ENCODE measurements at places on chromosomes 16 and 17. TPM values are rescaled to one million over a fixed set of nuclear protein-coding genes. Genes with fewer than 3 reads are reported as not detected.

Gene CA7
- not detected for total RNA-seq

DNA sequence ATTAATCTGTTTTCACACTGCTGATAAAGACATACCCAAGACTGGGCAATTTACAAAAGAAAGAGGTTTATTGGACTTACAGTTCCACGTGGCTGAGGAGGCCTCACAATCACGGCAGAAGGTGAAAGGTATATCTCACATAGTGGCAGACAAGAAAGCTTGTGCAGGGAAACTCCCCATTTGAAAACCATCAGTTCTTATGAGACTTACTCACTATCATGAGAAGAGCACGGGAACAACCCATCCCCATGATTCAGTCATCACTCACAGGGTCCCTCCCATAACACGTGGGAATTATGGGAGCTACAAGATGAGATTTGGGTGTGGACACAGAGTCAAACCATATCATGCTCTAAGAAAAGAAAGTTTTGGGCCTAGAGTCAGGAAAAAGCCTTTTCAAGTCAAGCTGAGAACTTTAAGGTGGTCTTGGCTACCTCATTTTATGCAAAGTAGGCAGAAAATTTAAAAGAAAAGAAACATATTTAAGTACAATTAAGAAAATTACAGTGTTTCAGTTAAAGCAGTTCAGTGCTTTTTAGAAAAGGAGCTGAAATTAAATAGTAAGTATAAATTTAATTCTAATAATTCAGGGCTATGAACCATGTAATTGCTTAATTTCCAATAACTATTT lies 24.9 kb upstream of the CRYM start:
- H3K27ac ChIP-seq = no peak overlapping the region
- DNase-seq = peak; percentile 28
- no peaks in the 10 kb centered on the region for H3K36me3 ChIP-seq
- no peaks in the 10 kb centered on the region for H3K27me3 ChIP-seq
- H3K4me1 ChIP-seq = peaks cover 12% of the 10 kb centered on the region

GRCh38 chr16:80652441-80652840 lies 111.6 kb downstream of the DYNLRB2 start:
- H3K4me3 ChIP-seq = no peak overlapping the region
- H3K27ac ChIP-seq = no peak overlapping the region
- DNase-seq = no peak
- no peaks in the 10 kb centered on the region for H3K4me1 ChIP-seq

GRCh38 chr17:46783031-46783593 lies 35.4 kb downstream of the WNT3 start:
- peaks cover 16% of the 10 kb centered on the region for H3K4me1 ChIP-seq
- DNase-seq = no peak
- H3K4me3 ChIP-seq = no peak overlapping the region
- H3K27me3 ChIP-seq = no peaks in the 10 kb centered on the region
- no peaks in the 10 kb centered on the region for H3K36me3 ChIP-seq

- peaks cover 25% of the 10 kb centered on the region for H3K4me1 ChIP-seq
- DNase-seq = no peak
- no peaks in the 10 kb centered on the region for H3K27me3 ChIP-seq
- no peak overlapping the region for H3K27ac ChIP-seq
Measured at GRCh38 chr16:24718967-24719521, 10.4 kb upstream of the TNRC6A start.

Gene HYDIN
- not detected for total RNA-seq

Gene CD300H
- total RNA-seq = not detected

GRCh38 chr17:73690676-73691075 lies 46.4 kb upstream of the SDK2 start:
- H3K27me3 ChIP-seq = peaks cover 31% of the 10 kb centered on the region
- H3K4me3 ChIP-seq = no peak overlapping the region
- DNase-seq = no peak
- H3K4me1 ChIP-seq = no peaks in the 10 kb centered on the region
- H3K36me3 ChIP-seq = no peaks in the 10 kb centered on the region

GRCh38 chr16:57725554-57725953 lies 10.0 kb upstream of the KATNB1 start:
- no peak overlapping the region for H3K27ac ChIP-seq
- no peaks in the 10 kb centered on the region for H3K4me1 ChIP-seq
- no peak overlapping the region for H3K4me3 ChIP-seq
- DNase-seq = no peak
- H3K36me3 ChIP-seq = no peaks in the 10 kb centered on the region
- H3K27me3 ChIP-seq = no peaks in the 10 kb centered on the region

- H3K27me3 ChIP-seq = no peaks in the 10 kb centered on the region
- DNase-seq = peak; percentile 74
- peak within 1 kb of the TSS; percentile 91 for H3K4me3 ChIP-seq
- peaks cover 10% of the 10 kb centered on the region for H3K36me3 ChIP-seq
- peaks cover 39% of the 10 kb centered on the region for H3K4me1 ChIP-seq
Measured at GRCh38 chr16:15650019-15650697, at the start of gene NDE1. NDE1 (plus strand) TSS chr16:15650245; CDS start chr16:15664779, 14,534 bp downstream.

Gene NUPR1
- 2.2 TPM for total RNA-seq

- no peak overlapping the region for H3K27ac ChIP-seq
- no peak overlapping the region for H3K4me3 ChIP-seq
- no peaks in the 10 kb centered on the region for H3K36me3 ChIP-seq
- H3K27me3 ChIP-seq = no peaks in the 10 kb centered on the region
Measured at GRCh38 chr16:57335366-57335765, 23.2 kb upstream of the CCL22 start.

DNA sequence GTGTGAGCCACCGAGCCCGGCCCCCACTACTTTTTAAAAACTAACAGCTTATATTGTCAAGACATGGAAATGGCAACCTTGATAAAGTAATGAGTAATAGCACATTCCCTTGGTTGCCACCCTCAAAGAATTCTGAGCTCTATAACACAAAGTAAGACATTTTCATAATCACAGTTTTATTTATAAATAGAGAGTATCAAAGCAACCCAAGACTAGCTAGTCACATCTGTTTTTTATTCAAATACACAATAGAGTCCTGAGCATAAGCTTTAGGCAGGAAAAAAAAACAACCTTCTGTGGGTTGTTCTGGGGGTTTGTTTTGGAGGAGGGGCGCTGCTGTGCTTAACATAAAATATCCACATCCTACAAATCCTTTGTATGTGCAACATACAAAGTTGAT lies 68.7 kb downstream of the CEP95 start:
- H3K4me1 ChIP-seq = no peaks in the 10 kb centered on the region
- H3K27me3 ChIP-seq = no peaks in the 10 kb centered on the region
- peaks cover 49% of the 10 kb centered on the region for H3K36me3 ChIP-seq
- H3K4me3 ChIP-seq = no peak overlapping the region

GRCh38 chr16:2285731-2286191 lies 17.8 kb upstream of the RNPS1 start:
- no peaks in the 10 kb centered on the region for H3K27me3 ChIP-seq
- H3K27ac ChIP-seq = no peak overlapping the region
- no peak for DNase-seq
- H3K4me3 ChIP-seq = no peak overlapping the region
- H3K4me1 ChIP-seq = no peaks in the 10 kb centered on the region

GRCh38 chr17:28949185-28950016 lies 1.9 kb downstream of the PHF12 start:
- peak overlapping the region; percentile 92 for H3K4me3 ChIP-seq
- DNase-seq = no peak
- H3K4me1 ChIP-seq = peaks cover 16% of the 10 kb centered on the region
- H3K27me3 ChIP-seq = no peaks in the 10 kb centered on the region
- peaks cover 7% of the 10 kb centered on the region for H3K36me3 ChIP-seq

DNA sequence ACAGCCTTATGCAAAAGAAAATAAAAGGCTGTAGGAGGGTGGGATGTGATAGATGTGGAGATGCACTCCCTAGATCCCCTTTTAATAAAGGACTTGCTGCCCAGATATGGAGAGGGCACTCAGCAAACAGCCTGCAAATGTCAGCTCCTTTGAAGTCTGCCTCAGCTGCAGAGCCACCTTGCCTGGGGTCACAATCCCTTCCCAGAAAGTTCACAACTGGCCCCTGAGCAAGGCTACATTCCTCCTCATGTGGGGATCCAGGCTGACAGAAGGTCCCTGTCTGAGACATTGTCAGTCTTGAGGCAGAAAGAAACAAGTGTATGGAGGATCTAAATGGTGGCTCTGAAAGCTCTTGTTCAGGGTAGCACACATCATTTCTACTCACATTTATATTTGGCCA lies 36.1 kb downstream of the SLFN11 start:
- H3K4me1 ChIP-seq = no peaks in the 10 kb centered on the region
- no peak overlapping the region for H3K27ac ChIP-seq
- H3K27me3 ChIP-seq = peaks cover 54% of the 10 kb centered on the region

- H3K4me1 ChIP-seq = peaks cover 39% of the 10 kb centered on the region
- no peaks in the 10 kb centered on the region for H3K27me3 ChIP-seq
- DNase-seq = no peak
- H3K4me3 ChIP-seq = no peak overlapping the region
- no peaks in the 10 kb centered on the region for H3K36me3 ChIP-seq
Measured at GRCh38 chr17:49887744-49888360, 40.0 kb upstream of the TAC4 start.

Gene CNGB1
- total RNA-seq = not detected

- DNase-seq = no peak
- H3K36me3 ChIP-seq = peaks cover 3% of the 10 kb centered on the region
- H3K27me3 ChIP-seq = no peaks in the 10 kb centered on the region
- no peak overlapping the region for H3K27ac ChIP-seq
Measured at GRCh38 chr16:50309156-50309526, 42.8 kb downstream of the ADCY7 start.

GRCh38 chr16:17556276-17557052 lies 85.7 kb upstream of the XYLT1 start:
- no peak overlapping the region for H3K4me3 ChIP-seq
- no peaks in the 10 kb centered on the region for H3K36me3 ChIP-seq
- no peaks in the 10 kb centered on the region for H3K27me3 ChIP-seq
- peak; percentile 34 for DNase-seq

- H3K27me3 ChIP-seq = no peaks in the 10 kb centered on the region
- peaks cover 7% of the 10 kb centered on the region for H3K4me1 ChIP-seq
- H3K4me3 ChIP-seq = peak within 1 kb of the TSS; percentile 95
- peaks cover 17% of the 10 kb centered on the region for H3K36me3 ChIP-seq
Measured at GRCh38 chr16:71626018-71626857, at the start of gene MARVELD3. MARVELD3 (plus strand) TSS chr16:71626184; CDS start chr16:71626230, 46 bp downstream.

GRCh38 chr17:62652251-62653001 lies 25.0 kb downstream of the MRC2 start:
- H3K27me3 ChIP-seq = no peaks in the 10 kb centered on the region
- H3K4me1 ChIP-seq = peaks cover 7% of the 10 kb centered on the region
- no peaks in the 10 kb centered on the region for H3K36me3 ChIP-seq
- DNase-seq = no peak
- no peak overlapping the region for H3K27ac ChIP-seq
- no peak overlapping the region for H3K4me3 ChIP-seq

Gene DRC7
- 0.91 TPM for total RNA-seq

GRCh38 chr16:12771341-12771798 lies 32.3 kb downstream of the CPPED1 start:
- H3K36me3 ChIP-seq = no peaks in the 10 kb centered on the region
- no peaks in the 10 kb centered on the region for H3K27me3 ChIP-seq
- H3K4me3 ChIP-seq = no peak overlapping the region
- H3K27ac ChIP-seq = no peak overlapping the region
- no peak for DNase-seq

DNA sequence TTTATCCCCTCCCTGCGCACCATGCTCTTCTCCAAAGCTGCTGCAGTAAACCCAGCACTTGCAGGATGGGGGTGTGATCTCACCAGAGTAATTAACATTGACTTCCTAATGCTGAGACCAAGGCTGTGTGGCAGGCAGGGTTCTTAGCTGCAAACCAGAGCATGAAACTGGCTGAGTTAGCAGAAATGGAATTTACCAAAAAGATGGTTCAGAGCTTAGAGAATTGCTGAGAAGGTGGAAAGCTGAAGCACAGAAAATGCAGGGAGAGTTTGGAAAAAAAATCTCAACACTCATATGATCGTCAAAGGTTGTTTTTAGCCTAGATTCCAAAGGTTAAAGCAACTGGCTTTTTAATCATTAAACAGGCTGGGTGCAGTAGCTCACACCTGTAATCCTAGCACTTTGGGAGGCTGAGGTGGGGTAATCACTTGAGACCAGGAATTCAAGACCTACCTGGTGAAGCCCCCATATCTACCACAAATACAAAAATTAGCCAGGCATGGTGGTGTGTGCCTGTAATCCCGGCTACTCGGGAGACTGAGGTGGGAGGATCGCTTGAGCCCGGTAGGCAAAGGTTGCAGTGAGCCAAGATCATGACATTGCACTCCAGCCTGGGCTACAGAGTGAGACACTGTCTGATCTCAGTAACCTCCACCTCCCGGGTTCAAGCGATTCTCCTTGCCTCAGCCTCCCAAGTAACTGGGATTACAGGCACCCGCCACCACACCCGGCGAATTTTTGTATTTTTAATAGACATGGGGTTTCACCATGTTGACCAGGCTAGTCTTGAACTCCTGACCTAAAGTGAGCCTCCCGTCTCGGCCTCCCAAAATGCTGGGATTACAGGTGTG lies 6.0 kb upstream of the TXNDC11 start:
- no peak overlapping the region for H3K27ac ChIP-seq
- no peak overlapping the region for H3K4me3 ChIP-seq
- H3K36me3 ChIP-seq = peaks cover 24% of the 10 kb centered on the region

- H3K4me3 ChIP-seq = no peak overlapping the region
- H3K27ac ChIP-seq = no peak overlapping the region
- H3K4me1 ChIP-seq = peaks cover 3% of the 10 kb centered on the region
- no peak for DNase-seq
- peaks cover 12% of the 10 kb centered on the region for H3K27me3 ChIP-seq
Measured at GRCh38 chr17:68489919-68490318, 22.3 kb upstream of the PRKAR1A start.

Gene FOXC2
- 0.22 TPM for total RNA-seq

Gene MRPL28
- total RNA-seq = 61.4 TPM

Gene C16orf54
- 0.15 TPM for total RNA-seq

- no peaks in the 10 kb centered on the region for H3K36me3 ChIP-seq
- H3K4me3 ChIP-seq = no peak overlapping the region
- no peaks in the 10 kb centered on the region for H3K27me3 ChIP-seq
- DNase-seq = no peak
Measured at GRCh38 chr16:11316331-11317015, 28.8 kb upstream of the RMI2 start.

Gene RUNDC3A
- total RNA-seq = 0.61 TPM

- peaks cover 11% of the 10 kb centered on the region for H3K4me1 ChIP-seq
- H3K36me3 ChIP-seq = no peaks in the 10 kb centered on the region
- no peak overlapping the region for H3K27ac ChIP-seq
- H3K4me3 ChIP-seq = no peak overlapping the region
Measured at GRCh38 chr17:73338050-73338521, 26.3 kb upstream of the CDC42EP4 start.

Gene PRKAR1A
- total RNA-seq = 295 TPM

GRCh38 chr17:43517615-43518386 lies 28.3 kb downstream of the ETV4 start:
- DNase-seq = no peak
- H3K4me3 ChIP-seq = no peak overlapping the region
- H3K27ac ChIP-seq = no peak overlapping the region

DNA sequence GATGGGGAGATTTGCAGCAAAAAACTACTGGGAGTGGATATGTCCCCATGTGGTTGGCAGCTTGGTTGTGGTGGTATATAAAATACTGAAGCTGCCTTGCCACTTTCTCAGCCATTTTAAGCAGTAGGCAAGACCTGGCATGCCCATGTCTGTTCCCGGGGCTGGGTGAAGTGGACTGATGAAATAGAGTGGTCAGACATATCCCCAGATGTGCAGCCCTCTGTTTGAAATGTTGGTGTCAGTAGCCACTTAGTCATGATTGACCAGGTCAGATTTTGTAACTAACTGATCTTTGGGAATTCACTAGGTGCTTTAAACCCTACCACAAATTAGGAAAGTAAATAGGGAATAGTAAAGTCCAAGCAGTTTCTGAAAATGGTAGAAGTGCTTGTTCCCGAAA lies 151.6 kb downstream of the PHKB start:
- no peaks in the 10 kb centered on the region for H3K27me3 ChIP-seq
- H3K4me1 ChIP-seq = 0 out of 2 replicates have a peak, but pooled peaks cover 3% of the 10 kb centered on the region
- no peaks in the 10 kb centered on the region for H3K36me3 ChIP-seq
- no peak overlapping the region for H3K4me3 ChIP-seq
- H3K27ac ChIP-seq = no peak overlapping the region

Measured in HCT116 (cell line).